Anterior cingulate cortex (tissue), 58 donors: ENCODE measurements at places on chromosomes 2 and 18.

DNA sequence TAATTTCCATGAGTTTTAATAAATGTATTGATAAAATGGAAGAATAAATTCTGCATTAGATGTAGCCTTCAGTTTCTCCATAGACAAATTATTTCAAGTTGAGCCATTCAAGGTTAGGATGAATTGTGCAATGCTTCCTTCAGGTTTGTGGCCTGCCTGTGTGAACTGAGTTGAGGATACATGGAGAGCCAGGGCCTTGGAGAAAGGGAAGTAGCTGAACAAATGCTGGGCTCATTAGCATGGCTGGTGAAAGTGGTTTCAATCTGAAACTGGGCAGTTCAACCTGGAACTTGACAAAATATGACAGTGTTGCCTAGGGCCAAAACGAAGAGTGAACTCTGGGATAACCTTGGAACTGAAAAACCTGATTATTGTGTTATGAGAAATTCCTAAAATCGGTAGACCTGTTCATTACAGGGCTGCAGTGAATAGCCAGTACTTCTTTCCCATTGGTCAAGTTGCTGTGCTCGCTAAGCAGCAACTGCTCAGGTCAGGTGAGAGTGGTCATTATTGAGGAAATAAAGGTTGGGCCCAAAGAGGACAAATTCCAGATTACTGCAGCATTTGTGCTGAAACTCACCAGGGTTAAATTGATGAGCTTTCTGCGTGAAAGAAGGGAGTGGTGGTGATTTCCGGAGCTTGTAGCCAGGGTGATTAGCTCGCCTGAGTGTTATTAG lies 12.7 kb downstream of the INPP1 start:
- DNase-seq: no peak

- DNase-seq: no peak
These were observed 644.4 kb downstream of the ZEB2 start for GRCh38 chr2:143875295-143876233.

- no peak for DNase-seq
These were observed 74.8 kb upstream of the RIOK3 start for GRCh38 chr18:23378302-23378686.

- no peak for DNase-seq
These were observed 182.5 kb downstream of the TMEM163 start for GRCh38 chr2:134536296-134536695.

DNA sequence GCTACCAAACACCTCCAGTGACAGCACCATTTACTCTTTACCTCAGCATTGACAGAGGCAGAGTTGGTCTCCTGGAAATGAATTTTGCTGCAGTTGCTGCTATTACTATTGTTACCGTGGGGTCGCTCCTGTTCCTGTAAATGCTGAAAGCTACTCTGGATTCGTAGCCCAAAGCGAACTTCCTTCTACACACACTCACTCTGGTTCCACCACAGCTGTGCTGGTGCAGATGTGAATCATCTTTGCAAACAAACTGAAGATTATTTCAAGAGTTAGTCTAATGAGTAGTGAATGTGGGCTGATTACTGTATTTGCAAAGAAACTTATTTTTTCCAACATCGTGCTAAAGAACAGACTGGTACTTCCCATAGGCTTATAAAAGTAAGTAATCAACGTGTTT lies 304.0 kb downstream of the LPIN1 start:
- no peak for DNase-seq

- DNase-seq: no peak
These were observed 178.1 kb downstream of the MGAT5 start for GRCh38 chr2:134431838-134432434.

DNA sequence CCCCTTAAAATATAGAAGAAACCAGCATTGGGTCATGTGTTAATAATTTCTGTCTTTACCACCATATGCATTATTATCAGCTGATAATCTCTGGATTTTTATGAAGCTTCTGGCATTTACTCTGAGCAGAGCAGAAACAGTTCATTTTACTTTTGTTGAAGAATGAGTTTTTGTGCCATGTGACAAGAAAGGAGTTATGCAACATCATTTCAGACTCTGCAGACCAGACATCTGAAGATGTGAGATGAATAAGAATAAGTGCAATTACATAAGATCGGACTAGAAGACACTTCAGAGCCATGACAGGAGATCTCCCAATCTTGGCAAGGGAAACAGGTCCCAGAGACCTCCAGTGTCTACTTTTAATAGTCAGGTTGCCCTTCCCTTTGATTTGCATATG lies 869.4 kb upstream of the VRK2 start:
- DNase-seq: no peak
